Activated CD4-positive, alpha-beta T cell treated with anti-CD3 and anti-CD28 coated beads for 4 hours (primary cell): ENCODE measurements at places on chromosomes 13 and 19.

- DNase-seq, result no peak
Measured at GRCh38 chr19:8131517-8131916, 17.9 kb downstream of the FBN3 start.

- no peak for DNase-seq
Measured at GRCh38 chr13:93146584-93147297, 79.9 kb upstream of the GPC6 start.

GRCh38 chr13:49307365-49307764 is 59.6 kb downstream of the CDADC1 start:
- DNase-seq, result no peak

GRCh38 chr13:105329359-105329758 is 1206.1 kb downstream of the EFNB2 start:
- no peak for DNase-seq

DNA sequence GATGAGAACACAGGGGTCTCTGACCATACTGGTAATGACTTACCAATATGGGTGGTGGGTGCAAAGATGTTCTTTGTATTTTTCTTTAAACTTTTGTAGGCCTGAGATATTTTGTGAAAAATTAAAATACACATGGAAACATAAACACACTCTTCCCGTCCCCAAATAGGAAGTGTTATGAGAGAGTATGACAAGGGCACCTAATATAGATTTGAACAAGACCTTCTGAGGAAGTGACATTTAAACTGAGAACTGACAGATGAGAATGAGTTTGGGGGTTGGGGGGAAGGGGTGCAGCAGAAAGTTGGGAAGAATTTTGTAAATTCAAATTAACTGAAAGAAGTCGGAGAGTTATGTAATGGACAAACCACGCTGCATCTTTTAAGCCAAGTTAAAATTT is 224.2 kb downstream of the RGCC start:
- DNase-seq, result no peak
